ENCODE measurements at places on chromosomes 11 and 22. TPM values are rescaled to one million over a fixed set of nuclear protein-coding genes. Genes with fewer than 3 reads are reported as not detected.

DNA sequence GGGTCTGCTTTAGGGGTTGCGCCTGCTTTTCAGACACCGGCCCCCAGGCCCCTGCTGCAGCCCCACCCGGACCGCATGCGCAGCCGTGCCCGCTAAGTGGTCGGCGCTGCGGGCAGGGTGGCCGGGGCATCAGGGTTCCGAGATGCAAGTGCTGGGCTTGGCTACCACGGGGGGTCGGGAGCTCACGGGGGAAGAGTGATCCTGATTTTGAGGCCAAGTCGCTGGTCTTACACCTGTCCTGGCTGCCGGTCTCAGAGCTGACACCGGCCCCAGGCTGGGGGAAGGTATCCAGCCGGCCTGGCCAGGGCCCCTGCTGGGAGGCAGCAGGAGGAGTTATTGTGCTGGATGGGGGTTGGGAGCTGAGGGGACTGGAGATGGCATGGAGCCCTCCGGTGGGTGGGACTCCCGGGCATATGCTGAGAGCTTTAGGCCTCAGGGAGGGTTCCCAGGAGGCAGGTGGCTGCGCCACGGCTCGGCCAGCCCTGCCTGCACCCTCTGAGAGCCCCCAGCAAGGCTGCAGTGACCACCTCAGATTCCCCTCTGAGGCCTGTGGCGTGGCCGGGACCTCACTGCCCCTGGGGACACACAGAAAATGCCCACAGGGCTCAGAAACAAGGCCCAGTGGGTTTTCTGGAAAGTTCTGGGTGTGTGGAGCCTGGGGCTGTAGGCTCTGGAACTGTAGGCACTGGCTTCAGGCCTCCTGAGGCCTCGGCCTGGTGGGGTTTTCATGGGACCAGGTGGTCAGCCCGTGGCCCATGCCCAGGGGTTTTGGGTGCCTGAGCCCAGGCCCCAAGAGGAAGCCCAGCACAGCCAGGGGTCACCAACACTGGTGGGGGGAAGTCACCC is 4.4 kb upstream of the MUC5AC start:
- DNase-seq = peak; percentile 54

DNA sequence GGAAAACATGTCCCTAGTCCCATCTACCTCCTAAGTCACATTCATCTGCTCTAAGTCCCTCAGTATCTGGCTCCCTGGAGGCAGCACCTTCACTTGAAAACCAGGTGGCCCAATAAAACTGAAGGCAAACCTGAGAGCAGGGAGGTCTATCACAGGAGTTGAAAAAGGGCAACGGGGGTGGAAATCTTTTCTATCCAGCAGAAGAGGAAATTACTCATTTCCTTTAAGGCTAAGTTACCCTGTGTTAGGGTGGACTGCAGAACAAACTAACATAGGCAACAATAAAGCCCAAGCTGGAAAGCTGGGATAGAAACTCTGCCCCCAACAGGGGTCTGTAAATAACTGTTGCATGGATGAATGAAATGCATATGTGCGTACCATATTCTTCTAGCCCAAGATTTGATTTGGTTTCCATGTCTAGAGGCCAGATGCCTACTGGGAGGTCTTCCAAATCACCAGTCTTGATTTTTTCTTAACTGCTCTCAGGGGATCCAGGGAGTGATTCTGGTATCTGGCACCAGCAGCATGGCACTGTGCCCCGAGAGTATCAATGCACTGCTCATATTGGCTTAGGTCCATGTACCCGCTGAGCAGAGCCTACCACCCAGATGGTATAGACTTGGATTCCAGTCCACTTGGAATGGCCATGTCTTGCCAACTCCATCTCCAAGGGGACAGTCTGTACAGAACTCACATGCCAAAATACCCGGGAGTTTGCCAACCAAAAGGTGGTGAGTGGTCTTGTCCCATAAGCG is 350.0 kb upstream of the NCAM1 start:
- peak; percentile 46 for DNase-seq

DNA sequence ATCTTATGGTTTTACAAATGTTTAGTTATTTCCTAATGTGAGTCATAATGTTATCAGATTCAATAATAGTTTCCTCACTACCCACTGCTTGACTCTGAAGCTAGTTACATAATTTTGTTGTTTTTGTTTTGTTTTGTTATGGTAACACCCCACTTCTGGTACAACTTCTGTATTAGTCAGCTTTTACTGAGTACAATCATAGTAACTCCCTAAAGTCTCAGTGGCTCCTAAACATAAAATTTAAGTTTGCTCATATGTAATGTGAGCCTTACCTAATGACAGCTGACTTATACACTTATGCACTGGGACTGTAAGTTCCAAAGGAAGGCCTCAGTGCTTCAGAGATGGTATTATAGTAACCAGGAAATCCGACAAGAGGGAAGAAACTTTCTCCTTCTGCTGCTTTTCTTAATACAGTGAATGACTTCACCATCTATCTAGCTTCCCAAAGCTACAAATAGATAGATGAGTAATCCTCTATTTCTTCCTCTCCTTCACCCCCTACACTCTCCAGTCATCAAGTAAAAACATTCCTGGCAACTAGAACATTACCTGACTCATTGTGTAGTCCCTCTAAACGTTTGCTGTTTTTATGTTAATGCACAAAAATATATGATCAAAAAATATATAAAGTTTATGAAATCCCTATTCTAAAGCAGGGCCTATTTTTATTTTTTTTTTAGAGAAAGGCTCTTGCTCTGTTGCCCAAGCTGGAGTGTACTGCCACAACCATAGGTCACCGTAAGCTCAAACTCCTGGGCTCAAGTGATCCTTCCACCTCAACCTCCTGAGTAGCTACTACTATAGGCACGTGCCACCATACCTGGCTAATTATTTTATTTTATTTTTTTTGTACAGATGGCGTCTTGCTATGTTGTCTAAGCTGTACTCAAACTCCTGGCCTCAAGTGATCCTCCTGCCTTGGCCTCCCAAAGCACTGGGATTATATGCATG is 563.0 kb downstream of the SOX6 start:
- no peak for DNase-seq

- no peak for DNase-seq
Measured at GRCh38 chr22:24185501-24186351, 4.4 kb downstream of the SUSD2 start.

GRCh38 chr11:114165326-114166230 is 106.1 kb downstream of the ZBTB16 start:
- no peak for DNase-seq

- peak; percentile 3 for DNase-seq
Measured at GRCh38 chr11:112364962-112365481, 104.4 kb upstream of the PLET1 start.

DNA sequence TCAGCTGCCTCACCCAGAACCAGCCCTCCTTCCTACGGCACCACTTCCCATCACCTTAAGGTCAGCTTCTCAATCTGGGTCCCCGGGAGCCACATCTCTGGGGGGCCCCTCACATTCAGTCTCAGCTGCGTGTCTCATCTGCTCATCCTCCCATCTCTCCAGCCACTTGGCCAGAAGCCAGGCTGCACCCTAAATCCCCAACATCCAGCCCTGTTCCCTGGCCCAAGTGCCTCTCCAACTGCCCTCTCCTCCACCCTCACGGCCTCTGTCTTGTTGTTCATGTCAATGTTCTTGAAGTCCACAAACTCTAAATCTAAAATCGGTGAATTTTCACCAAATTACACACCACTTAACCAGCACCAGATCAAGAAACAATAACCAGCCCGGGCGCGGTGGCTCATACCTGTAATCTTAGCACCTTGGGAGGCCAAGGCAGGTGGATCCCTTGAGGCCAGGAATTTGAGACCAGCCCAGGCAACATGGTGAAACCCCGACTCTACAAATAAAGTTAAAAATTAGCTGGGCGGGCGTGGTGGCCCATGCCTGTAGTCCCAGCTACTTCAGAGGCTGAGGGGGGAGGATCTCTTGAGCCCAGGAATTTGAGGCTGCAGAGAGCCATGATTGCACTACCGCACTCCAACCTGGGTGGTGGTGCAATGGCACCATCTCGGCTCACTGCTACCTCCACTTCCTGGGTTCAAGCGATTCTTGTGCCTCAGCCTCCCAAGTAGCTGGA is 33.7 kb downstream of the A4GALT start:
- no peak for DNase-seq

DNA sequence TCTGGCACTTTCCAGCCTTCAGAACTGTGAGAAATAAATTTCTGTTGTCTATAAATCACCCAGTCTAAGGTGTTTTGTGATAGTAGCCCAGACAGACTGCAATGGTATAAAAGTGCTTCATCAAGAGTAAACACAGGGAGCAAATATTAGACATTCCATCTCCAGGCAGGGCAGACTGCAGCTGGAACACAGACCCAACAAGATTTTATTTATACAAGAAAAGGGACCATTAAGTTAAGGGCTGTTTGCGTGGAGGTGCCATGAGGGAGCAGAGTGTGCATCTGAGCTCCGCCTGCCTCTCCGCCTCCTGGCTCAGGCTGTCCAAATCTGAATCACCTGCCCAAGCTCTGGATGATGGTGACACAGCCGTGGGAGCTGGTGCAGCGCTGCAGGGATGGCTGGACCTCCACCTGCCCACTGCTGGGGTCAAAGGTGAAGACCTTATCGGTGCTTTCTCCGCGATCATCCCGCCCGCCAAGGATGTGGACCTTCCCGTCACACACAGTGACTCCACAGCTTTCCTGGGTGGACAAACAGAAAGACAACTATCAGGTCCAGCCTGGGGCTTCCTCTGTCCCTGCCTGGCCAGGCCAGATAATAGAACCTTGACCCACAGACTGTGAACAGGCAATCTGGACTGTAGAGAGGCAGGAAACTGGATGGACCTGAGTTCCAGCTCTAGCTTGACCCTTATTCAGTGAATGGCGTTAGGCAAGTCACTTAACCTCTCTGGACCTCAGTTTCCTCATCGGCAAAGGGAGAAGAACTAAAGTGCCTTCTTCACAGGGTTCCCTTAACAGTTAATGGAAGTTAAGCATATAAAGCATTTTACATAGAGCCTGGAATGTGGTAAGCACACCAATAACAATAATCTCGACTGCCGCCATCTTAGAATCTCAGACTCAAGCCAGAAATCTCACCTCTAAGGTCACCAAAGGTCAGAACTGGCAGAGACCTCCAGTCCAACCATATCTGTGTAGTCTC is 10.5 kb downstream of the KLHL35 start:
- DNase-seq = no peak

The PGA5 gene
- total RNA-seq = not detected

GRCh38 chr11:133663135-133663985 is 131.1 kb upstream of the OPCML start:
- DNase-seq = no peak

- no peak for DNase-seq
Measured at GRCh38 chr11:57263351-57263750, 26.3 kb upstream of the APLNR start.

- DNase-seq = peak; percentile 27
Measured at GRCh38 chr11:2777871-2778629, 78.3 kb upstream of the KCNQ1OT1 start.

GRCh38 chr11:82315093-82315492 is 418.6 kb downstream of the FAM181B start:
- peak; percentile 20 for DNase-seq

The ALDH3B1 gene
- total RNA-seq = 54.0 TPM

GRCh38 chr22:39299829-39300178 is 19.6 kb downstream of the RPL3 start:
- no peak for DNase-seq

DNA sequence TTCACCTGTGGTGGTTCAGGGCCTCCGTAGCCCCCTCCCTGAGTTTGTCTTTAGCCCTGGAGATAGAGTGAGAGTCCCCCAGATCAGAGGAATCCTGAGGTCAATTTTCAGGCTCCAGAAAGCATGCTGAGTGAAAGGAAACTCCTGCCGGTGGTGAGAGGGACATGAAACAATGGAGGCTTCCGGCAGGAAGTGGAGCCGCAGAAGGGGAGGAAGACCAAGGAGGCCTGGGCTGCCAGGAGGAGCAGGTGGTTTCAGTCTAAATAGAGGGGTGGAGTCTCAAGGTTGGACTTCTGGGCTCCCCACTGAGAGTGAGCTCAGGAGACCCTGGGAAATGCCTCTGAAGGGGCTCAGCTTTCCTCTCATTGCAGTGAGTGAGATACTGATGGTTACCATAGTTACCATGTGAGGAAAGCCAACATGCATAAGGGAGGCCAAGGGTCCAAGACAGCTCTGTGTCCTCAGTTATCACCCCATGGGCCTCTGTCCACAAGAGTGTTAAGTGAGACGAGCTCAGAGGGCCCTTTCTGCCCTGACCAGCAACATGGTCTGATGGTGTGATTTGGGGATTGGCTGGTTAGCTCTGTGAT is 10.7 kb downstream of the SLCO2B1 start:
- no peak for DNase-seq

- DNase-seq = peak; percentile 53
Measured at GRCh38 chr22:37254867-37255233, 10.8 kb upstream of the RAC2 start.

GRCh38 chr22:22357024-22357883 is 112.7 kb downstream of the VPREB1 start:
- peak; percentile 57 for DNase-seq

GRCh38 chr11:35464308-35464707 is 45.0 kb upstream of the SLC1A2 start:
- DNase-seq = peak; percentile 42

The SCN4B gene
- not detected for total RNA-seq

DNA sequence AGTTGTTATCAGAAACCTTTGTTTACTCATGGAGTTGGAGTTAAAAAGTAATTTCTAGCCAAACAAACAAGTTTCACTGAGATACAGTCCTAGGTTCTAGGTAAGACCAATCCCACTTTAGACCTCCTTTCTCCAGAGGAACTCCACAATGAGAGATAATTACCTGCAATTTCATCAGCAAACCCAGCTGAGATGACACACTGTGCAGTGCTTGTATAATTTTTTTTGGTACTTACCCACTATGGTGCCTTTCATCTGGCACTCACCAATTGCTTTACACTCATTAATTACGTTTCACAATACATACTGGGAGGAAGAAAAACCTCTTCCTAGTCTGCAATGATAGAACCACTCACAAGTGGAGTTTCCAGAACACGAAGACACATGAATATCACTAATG is 1.8 kb upstream of the MUC15 start:
- DNase-seq = no peak

The PLEKHA7 gene
- 3.8 TPM for total RNA-seq

DNA sequence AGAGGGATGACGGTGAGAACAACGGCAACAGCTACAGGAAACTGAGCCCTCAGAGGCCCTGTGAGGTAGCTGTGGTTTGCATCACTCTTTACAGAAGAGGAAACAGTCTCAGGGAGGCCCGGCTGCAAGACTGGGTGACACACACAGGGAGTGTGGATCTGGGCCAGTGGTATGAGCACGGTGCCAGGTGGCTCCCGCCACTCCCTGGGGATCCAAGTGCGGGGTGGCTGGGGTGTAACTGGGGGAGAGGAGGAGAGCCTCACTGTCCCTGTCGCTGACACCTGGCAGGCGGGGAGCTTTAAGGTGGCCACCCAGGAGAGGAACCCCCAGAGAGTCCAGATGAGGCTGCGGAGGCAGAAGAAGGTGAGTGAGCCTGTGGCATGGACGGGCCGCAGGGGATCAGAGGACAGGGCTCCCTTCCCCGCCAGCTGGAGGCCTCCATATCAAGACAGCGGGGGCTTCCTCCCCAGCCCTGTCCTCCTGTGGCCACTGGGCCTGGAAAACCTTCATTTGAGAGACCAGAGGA is 5.6 kb downstream of the RGL4 start:
- DNase-seq = no peak

The SLC7A4 gene
- total RNA-seq = not detected

- DNase-seq = no peak
Measured at GRCh38 chr11:118634431-118635236, 27.2 kb downstream of the PHLDB1 start.

The ZP1 gene
- total RNA-seq = 0.05 TPM

- no peak for DNase-seq
Measured at GRCh38 chr11:119511614-119512306, 88.8 kb upstream of the THY1 start.

The GLB1L3 gene
- not detected for total RNA-seq

GRCh38 chr11:61129639-61130523 is 27.6 kb downstream of the CD5 start:
- DNase-seq = peak; percentile 86

The SCGB1D2 gene
- total RNA-seq = not detected

The TSSK2 gene
- total RNA-seq = not detected

Data from A172 (cell line).